Foreskin melanocyte (primary cell): ENCODE measurements at places on chromosomes 11 and 22.
A peak's percentile ranks its signal among the peaks of the same experiment; 100 is the strongest.

DNA sequence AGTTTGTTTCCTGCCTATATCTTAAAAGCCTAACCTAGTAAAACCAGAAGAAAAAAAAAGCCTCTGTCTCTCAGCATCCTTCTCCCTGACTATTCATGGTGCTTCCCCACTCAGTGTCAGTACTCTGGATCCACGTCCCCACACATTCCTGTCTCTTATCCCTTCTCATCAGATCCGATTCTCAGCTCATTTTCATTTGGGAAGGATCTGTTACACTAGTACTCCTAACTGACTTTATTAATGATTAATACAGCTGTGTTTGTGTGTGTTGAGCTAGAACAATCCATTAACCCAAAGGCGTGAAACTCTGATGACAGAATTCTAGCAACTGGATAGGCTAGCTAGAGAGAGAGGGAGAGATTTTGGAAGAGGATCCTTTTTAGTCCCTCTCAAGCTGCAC lies 1.5 kb downstream of the PRRG4 start:
- no peak for DNase-seq

DNA sequence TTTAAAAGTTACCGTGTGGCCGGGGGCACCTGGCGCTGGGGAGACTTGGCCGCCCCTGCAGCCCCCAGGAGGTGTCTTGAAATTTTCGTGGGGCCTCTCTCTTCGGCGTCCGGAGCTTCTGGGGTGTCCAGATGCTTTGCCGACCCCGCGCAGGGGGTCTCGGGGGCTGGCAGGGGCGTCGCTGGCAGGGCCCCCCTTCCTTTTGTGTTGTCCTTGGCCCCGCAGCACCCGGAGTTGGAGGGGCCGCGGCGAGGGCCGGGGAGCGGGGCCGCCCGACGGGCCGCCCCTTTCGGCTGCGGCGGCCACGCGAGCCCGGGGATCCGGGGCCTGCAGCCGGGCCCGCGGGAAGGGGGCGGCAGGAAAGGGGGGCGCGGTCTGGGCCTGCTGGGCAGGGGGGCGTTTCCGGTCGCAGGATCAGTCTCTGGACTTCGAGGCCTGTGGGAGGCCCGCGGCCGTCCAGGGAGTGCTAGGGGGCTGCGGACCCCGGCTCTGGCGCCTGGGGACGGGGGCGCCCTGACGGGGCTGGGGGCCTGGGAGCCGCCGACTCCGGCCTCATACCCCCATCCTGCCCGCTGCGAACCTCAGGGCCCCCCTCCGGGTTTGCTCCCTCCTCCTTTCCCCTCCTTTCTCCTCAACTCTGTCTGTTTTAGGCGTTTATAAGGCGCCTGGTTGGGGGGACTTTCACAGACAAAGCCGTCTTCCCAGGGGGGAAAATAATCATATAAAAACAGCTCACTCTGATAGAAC lies 869 bp downstream of the ZC3H7B start:
- no peak for DNase-seq

DNA sequence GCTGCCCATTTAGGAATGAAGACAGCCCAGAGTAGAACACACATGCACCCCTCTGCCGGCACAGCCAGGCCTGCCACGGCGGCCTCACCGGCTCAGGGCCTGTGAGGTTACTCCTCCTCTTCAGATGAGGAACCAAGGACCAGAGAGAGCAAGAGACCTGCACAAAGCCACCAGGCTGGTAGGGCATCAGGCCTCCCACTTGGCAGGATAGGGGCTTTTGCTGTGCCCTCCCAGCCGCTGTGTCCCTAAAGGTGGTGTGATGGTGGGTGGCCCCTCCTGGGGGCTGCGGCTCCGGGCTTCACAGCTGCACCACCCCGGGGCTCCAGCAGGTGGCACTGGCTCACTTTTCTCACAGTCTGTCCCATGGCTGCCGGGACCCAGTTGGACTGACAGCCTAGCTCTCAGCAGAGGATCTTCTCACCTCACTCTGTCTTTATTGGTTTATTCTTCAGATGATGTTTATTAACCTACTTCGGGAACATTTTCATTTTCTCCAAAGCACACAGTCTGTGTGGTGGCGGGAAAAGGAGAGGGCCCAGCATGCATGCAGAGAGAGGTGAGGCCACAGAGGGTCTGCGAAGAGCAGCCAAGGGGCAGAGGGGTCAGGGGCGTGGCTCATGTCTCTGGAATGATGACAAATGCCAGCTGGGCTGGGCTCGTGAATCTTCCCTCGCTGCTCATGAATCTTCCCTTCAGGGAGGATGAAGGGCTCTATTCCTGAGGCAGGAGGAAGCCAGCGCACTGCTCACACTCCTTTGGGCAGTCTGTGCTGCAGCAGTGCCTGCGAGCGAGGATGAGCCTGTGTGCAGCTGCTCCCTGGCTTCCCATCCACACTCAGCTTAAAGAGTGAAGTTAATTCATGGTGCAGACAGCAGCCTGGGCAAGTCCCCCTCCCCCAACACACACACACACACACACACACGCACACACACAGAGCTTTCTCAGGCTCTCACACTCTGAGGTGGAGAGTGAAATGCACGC lies 101.1 kb upstream of the PITPNB start:
- peak; percentile 21 for DNase-seq

DNA sequence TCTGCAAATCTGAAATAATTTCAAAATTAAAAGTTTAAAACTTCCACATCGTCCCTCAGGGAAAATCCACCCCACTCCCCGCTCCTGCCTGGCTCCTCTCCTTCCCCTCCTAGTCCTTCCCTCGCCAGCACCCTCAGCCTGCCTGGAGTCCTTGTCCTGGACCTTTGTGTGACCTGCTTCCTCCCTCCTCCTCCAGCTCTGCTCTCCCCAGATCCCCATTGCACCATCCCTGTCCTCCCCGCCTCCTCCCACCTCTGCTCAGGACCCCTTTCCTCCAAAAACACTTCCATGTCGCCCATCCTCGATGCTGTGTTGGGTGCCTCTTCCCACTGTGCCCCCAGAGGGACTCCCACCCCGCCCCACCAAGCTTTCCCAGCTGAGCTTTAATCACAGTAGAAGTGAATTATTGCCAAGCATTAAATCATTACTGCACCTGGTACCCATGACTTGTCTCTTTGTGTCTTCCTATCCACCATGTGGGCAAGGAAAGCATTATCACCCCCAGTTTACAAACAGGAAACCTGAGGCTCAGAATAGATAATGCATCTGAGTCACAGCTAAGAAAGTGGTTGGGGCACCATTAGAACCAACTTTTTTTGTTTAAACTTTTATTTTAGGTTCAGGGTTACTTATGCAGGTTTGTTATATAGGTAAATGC lies 2.4 kb upstream of the ZP1 start:
- no peak for DNase-seq

GRCh38 chr11:33454264-33454663 lies 197.1 kb downstream of the HIPK3 start:
- DNase-seq, result no peak

DNA sequence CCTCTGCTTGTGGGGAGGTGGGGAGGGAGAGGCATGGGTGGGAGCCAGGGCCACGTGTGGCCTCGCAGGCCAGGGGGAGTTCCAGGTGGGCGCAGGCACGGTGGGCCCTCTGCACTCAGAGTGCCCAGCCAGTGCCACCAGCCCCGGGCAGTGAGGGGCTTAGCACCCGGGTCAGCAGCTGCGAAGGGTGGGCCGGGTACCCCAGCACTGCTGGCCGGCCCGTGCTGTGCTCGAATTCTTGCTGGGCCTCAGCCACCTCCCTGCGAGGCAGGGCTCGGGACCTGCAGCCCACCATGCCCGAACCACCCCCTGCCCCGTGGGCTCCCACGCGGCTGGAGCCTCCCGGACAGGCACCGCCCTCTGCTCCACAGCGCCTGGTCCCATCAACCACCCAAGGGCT lies 1277.2 kb downstream of the JRKL start:
- no peak for DNase-seq

GRCh38 chr11:115819014-115819413 lies 314.8 kb upstream of the CADM1 start:
- peak; percentile 24 for DNase-seq

GRCh38 chr22:27937453-27937852 lies 18.4 kb upstream of the PITPNB start:
- no peak for DNase-seq

DNA sequence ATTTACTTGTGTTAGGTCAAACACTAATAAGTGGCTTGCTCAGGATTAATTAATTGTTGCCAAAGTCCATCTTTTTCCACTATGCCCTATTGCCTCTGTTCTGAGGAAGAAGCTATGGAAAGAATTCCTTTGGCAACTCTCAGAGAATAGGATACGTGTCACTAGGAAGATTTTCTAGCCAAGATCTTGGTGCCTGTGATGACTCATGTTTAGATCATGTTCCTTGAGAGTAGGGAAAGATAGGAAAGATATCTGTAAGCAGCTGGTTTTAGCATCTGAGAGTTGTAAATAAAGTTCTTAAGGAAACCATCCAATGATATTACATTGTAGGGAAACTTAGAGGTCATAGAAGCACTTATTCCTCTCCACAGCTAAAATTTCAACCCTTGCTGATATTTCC lies 15.7 kb downstream of the SLN start:
- DNase-seq, result peak; percentile 52

- no peak for DNase-seq
Measured at GRCh38 chr11:20002312-20003216, 157.7 kb downstream of the DBX1 start.

DNA sequence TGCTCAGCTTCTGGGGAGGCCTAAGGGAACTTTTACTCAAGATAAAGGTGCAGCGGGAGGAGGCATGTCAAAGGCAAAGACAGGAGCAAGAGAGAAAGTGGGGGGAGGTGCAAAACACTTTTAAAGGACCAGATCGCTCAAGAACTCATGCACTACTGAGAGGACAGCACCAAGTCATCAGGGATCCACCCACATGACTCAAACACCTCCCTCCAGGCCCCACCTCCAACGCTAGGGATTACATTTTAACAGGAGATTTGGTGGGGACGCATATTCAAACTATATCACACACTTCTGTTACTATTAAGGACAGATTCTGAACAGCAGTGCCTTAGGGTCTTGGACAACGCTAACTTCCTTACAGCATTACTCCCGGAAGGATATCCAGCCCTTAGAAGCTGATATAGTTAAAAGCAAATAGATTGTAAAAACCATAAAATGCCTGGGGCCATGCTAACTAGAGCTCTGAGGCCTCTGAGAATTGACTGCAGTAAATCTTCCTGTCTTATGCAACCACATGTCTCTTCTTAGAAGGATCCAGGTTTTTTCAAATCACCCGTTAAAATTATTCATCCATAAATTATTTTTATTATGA lies 16.7 kb upstream of the ZC3H12C start:
- no peak for DNase-seq

DNA sequence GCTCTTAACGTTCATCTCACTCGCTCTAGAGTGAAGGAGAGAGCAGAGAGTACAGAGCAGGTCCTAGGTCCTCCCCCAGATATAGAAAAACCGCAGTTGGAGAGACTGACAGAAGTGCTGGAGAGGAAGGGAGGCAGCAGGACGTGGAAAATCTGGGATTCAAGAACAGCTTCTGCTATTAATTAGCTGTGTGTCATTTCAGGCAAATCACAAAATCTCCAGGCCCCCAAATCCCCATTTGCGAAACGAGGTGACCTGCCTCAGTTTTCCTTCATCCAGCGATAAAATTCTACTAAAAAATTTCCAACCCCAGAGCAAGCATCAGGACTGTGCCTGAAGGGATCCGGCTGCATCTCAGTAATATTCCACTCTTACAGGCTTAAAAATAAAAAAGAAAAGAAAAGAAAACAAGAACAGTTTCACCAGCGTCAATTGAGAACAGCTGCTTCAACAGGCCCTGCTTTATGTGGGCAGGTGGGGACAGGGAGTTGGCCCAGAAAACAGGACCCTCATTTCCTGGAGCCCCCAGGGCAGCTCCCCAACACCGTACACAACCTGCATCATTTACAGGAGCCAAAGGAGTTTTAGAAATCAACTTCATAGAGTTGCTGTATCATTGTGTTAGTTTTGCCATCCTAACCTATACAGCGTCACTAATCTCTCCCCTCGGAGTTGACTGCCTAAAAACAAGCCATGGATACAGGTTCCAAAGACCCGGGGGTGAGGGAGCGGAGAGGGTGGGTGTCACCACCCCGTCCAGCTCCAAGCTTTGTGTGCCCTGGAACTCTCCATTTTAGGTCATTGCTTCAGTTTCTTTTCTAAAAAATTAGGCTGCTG lies 2.3 kb upstream of the MALAT1 start:
- peak; percentile 35 for DNase-seq

- no peak for DNase-seq
Measured at GRCh38 chr11:74749127-74749964, 697 bp downstream of the RNF169 start.

GRCh38 chr11:7677071-7677470 lies 3.8 kb upstream of the CYB5R2 start:
- DNase-seq, result peak; percentile 73

GRCh38 chr22:19056951-19057401 lies 65.2 kb downstream of the DGCR2 start:
- no peak for DNase-seq

- DNase-seq, result no peak
Measured at GRCh38 chr11:36426226-36426848, 83.7 kb downstream of the TRAF6 start.

- no peak for DNase-seq
Measured at GRCh38 chr11:43245466-43245865, 66.3 kb upstream of the API5 start.

DNA sequence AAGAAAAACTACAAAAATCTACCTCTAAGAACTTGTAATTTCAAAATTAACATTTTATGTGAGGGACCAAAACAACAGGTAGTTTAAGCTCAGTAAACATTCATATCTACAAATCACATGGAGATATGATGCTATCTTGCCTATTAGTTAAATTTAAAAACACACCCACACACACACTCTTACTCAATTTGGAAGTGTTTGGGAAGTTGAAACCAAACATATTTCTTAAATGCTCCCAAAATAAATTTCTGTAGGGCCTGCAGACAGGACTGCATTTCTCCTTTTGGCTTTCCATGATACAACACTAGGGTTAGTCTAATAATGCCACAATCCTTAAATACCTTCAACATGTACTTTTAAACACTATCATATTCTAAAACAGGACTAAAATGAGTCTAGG lies 7.0 kb downstream of the PITPNB start:
- no peak for DNase-seq

- peak; percentile 84 for DNase-seq
Measured at GRCh38 chr11:61896665-61897386, 5.5 kb upstream of the FADS3 start.
